HT1080 (cell line): ENCODE measurements at places on chromosomes 16 and 17. TPM values are rescaled to one million over a fixed set of nuclear protein-coding genes. Genes with fewer than 3 reads are reported as not detected.
A peak's percentile ranks its signal among the peaks of the same experiment; 100 is the strongest.

DNASE1L2 gene
- total RNA-seq = 2.1 and 3.7 TPM in 2 replicates

MSLN gene
- total RNA-seq = 0.23 TPM in 1 of 2 replicates, not detected in the other

GLTPD2 gene
- not detected in 2 replicates for total RNA-seq

- peak; percentile 68 for DNase-seq
These were observed 49.2 kb upstream of the CBFA2T3 start for GRCh38 chr16:89026121-89026612.

- DNase-seq = no peak
These were observed 1140.2 kb downstream of the CDH11 start for GRCh38 chr16:63981639-63982038.

- no peak for DNase-seq
These were observed 192.8 kb downstream of the FTO start for GRCh38 chr16:53896722-53897121.

DNA sequence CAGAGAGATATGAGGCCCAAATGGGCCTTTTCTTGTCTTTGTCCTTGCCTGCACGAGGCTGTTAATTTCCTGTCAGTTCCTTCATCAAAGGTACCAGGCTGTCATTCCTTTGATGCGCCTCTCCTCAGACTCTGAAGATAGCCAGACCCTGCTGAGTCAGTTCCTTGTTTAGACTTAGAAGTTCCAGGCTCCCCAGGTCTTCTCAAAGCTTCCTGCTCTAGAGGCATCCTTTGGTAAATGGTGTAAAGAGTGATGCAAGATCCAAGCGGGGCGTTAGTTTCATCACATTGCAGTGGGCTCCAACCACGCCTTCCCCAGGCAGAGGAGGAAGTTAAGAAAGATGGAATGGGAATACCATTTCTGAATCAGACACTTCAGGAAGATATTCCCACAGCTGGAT is 4.0 kb upstream of the CDH11 start:
- DNase-seq = no peak

GRCh38 chr16:15810411-15810810 is 46.4 kb downstream of the MYH11 start:
- no peak for DNase-seq

- DNase-seq = no peak
These were observed 132.8 kb upstream of the SDK2 start for GRCh38 chr17:73777131-73777449.

DNA sequence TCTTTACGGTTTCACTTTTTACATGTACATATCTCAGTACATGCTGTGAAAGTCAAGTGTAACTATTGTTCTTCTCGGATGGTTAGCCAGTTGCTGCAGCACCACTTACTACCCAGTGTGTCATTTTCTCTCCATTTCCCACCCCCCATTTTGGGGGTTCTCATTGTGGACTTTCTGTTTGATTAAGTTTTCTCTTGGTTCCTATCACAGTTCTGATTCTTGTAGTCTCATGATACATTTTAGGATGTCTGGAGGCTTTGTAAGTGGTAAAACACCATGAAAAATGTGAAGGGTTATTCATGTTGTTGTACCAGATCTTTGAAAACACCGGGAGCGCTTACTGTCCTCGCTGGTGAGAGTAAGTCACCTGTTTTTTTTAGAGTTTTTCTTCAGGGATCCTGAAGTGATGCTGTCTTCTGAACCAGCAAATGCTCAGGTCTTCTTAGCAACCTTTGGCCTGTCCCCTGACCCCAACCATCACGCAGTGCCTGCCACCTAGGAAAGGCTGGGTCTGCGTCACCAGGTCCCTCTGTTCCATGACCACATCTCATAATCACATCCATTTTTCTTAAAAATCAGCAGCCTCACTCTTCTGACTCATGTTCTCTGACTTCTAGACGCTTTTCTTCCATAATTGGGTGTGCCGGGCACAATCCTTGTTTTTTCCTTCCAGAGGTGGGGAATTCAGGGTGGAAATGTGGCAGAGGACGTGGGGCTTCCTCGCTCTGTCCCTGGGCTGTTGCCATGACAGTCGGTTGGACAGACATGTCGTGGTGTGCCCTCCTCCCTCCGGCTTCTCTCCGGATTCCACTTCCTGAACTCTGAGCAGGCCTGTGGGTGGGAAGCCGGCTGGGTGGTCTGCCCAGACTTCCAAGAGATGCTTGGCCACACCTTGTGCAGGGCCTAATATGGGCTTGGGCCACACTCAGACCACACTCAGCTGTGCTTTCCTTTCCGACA is 102.6 kb downstream of the NTN1 start:
- DNase-seq = peak; percentile 9

- DNase-seq = no peak
These were observed 929.6 kb upstream of the CDH8 start for GRCh38 chr16:62965831-62966230.

DNA sequence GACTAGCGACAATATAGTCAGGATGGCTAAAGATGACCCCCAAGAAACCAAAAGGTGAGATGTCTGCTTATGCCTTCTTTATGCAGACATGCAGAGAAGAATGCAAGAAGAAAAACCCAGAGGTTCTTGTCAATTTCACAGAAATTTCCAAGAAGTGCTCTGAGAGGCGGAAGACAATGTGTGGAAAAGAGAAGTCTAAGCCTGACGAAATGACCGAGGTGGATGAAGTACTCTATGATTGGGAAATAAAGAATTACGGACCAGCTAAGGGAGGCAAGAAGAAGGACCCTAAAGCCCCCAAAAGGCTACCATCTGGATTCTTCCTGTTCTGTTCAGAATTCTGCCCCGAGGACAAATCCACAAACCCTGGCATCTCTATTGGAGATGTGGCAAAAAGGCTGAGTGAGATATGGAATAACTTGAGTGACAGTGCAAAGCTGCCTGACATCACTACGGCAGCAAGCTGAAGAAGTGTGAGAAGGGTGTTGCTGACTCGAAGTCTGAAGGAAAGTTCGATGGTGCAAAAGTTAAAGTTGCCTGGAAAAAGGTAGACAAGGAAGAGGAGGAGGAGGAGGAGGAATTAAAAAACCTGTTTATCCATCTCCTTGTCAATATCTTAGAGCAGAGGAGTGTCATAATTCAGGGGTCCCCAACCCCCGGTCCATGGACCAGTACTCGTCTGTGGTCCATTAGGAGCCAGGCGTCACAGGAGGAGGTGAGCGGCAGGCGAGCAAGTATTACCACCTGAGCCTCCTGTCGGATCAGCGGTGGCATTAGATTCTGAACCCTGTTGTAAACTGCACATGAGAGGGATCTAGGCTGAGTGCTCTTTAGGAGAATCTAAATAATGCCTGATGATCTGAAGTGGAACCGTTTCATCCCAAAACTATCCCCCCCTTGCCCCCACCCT is 25.1 kb upstream of the ADGRG1 start:
- DNase-seq = no peak

- peak; percentile 18 for DNase-seq
These were observed at the start of gene ACSF2 for GRCh38 chr17:50425682-50426471. TSS of gene ACSF2 (plus strand) at chr17:50426218. CDS start at chr17:50426262, 44 bp downstream.
